ENCODE measurements at places on chromosomes 1 and 21.

DNA sequence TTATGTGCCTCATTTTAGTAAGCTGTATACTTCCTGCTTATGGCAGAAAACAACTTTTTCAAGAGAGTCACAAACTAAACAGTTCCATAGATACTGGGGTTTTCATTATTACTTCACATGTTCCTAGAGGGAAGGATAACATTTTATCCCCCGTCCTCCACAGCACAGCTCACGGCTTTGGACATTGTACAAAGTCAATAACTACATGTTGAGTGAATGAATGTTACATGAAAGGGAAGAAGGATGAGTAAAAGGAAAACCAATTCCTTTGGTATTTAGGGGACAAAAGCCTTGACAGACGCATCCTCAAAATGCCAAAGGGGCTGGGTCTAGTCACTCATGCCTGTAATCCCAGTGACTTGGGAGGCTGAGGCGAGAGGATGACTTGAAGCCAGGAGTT lies 14.8 kb downstream of the PI4KB start:
- no peak for DNase-seq

GRCh38 chr1:115012434-115012833 lies 17.2 kb upstream of the TSHB start:
- DNase-seq = no peak

- no peak for DNase-seq
These were observed 458.2 kb upstream of the RUNX1 start for GRCh38 chr21:35507181-35507759.

- DNase-seq = peak; percentile 36
These were observed 4.2 kb downstream of the RNPC3 start for GRCh38 chr1:103529746-103530145.

DNA sequence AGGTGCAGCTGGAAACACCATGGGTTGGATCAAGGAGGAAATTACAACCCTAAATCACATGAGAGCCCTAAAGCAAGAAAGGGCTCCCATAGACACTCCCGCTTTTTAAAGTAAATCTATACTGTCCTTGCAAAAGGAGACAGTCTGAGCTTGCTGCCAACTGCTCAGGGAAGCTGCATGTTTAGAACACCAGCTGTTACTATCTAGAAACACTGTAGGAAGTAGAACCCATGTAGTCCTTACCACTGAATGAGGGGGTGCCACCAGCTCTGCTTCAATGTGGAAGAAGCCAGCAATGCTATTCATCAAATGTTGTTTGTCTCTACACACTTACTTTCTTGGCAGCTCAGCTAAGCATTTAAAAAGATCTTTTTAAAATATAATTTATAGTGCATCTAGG lies 79.8 kb downstream of the PIGK start:
- DNase-seq = no peak

GRCh38 chr21:27359141-27359540 lies 392.3 kb upstream of the ADAMTS5 start:
- no peak for DNase-seq

- DNase-seq = no peak
These were observed 457.8 kb upstream of the DAB1 start for GRCh38 chr1:57881639-57882038.

GRCh38 chr1:23193391-23194118 lies 23.7 kb downstream of the HTR1D start:
- no peak for DNase-seq

GRCh38 chr1:163093579-163093978 lies 24.4 kb downstream of the RGS4 start:
- no peak for DNase-seq
